ENCODE measurements at places on chromosomes 3 and 15.
A peak's percentile ranks its signal among the peaks of the same experiment; 100 is the strongest.

DNA sequence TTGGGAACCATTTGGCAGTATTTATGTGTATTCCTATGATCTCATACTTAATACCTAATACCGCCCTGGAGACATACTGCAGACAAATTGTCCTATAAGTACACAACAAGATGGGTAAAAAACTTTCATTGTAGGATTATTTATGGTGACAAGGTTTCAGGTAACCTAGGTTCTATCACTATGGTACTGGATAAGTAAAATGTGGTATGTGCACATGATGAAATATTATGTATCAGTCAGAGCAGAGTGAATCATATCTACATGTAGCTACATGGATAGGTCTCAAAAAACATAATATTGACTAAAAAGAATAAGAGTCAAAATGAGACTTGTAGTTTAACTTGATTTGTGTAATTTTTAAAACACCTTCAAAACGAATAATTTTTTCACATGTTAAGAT is 147.8 kb downstream of the LEKR1 start:
- no peak for DNase-seq

DNA sequence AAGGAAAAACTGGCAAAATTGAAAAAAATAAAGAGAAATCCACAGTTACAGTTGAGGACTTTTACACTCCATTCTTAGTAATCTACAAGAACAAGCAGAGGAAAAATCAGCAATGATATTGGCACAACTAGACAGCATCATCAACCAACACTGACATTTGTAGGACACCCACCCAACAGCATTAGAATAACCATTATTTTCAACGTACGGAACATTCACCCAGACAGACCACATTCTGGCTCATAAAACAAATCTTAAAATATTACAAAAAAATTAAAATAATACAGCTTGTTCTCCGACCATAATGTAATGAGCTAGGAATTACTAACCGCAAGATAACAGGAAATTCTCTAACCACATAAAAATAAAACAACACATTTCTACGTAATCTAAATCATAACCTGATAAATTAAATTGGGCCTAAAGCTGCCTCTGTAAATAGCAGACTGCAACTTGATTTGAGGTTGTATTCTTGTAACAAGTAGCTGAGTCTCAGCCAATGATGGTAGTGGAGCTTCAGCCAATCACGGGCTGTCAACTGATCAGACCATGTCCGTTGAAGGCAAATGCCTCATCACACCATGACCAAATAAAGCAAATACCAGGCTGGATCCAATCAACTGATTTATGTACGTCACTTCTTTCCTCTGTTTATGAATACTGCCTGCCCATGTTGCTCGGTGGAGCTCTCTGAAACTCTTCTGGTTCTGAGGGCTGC is 9.2 kb downstream of the PLSCR4 start:
- DNase-seq, result no peak

DNA sequence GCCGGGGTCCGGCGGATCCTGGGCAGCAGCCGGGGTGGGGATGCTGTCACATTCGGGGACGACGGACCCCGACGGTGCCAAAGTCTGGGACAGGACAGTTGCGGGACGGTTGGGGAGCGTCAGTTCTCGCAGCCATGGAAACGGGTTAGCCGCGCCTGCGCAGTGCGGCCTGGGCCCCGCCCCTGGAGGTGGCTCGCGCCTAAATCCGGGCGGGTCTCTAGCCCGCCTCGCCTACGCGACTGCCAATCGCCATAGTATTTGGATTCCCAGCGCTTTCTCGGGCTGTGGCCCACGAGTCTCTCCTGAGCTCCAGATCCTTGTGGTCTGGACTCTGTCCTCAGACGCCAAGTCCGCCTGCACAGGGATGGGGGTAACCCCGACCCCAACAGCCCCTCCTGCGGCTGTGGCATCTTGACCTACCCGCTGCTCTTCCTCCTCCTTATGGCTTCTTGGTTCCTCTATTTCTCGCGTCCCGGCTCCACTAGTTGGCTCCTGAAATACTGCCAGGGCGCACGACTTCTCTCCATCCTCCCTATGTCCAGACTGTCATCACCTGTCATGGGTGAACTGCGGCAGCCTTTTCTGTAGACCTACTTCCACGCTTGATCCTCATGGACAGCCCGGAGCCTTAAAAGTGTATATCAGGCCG is at the start of gene ZMYND10:
Gene ZMYND10, minus strand, starts transcription at position 147 of the 649 bp plus-strand sequence. CDS start 153 bp downstream, outside the sequence.
- peak; percentile 45 for DNase-seq

DNA sequence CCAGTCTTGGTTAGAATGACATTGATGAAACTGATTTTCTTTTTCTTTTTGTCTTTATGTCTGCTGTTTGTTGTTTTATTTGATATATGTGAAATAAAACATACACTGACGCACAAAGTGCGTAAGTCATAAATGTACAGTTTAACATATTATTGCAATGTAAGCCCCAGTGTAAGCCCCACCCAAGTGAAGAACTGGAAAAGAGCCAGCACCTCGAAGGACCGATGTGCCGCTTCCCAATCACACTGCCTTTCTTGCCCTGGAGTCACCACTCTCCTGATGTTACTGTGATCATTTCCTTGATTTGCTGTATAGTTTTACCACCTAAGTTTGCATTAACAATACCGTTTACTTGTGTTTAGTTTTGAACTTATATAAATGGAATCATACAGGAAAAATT is 128.4 kb upstream of the LPP start:
- DNase-seq, result no peak

Data from HFFc6 (cell line).